Spleen (tissue), 13 donors: ENCODE measurements at places on chromosomes 5 and 9. TPM values are rescaled to one million over a fixed set of nuclear protein-coding genes. Genes with fewer than 3 reads are reported as not detected.

DNA sequence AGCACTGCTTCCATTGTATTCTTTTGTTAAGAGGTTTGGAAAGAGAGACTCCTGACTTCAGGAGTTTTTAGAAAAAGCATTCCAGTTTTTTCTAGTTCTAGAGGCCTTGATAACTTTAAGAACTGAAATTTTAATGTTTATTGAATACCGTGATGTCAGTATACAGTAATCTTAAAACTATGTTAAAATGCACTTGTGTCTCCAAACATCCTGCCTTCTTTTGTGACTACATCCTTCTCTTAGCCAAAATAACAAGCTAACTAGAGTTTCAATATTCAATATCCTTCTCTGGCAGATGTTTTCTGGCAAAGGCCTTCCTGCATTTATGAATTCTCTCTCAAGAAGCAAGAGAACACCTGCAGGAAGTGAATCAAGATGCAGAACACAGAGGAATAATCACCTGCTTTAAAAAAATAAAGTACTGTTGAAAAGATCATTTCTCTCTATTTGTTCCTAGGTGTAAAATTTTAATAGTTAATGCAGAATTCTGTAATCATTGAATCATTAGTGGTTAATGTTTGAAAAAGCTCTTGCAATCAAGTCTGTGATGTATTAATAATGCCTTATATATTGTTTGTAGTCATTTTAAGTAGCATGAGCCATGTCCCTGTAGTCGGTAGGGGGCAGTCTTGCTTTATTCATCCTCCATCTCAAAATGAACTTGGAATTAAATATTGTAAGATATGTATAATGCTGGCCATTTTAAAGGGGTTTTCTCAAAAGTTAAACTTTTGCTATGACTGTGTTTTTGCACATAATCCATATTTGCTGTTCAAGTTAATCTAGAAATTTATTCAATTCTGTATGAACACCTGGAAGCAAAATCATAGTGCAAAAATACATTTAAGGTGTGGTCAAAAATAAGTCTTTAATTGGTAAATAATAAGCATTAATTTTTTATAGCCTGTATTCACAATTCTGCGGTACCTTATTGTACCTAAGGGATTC lies 43.1 kb downstream of the NDFIP1 start:
- DNase-seq = no peak

DNA sequence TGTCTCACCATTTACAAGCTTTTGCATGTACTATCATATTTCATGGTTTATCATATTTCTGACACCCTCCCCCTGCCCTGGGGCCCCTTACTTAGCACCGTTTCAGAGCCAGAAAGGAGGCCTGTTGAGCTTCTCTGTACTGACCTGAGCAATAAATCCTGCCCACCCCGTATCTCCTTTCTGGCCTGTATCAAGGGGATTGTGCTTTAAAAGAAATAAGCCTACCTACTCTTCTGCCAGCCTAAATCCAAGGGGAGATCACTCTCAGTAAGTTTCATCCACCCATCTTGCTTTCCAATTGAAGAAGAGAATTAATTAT lies 54.0 kb upstream of the FST start:
- no peak for DNase-seq

- DNase-seq = no peak
Observed at GRCh38 chr5:154241021-154241420, 50.5 kb downstream of the GALNT10 start.

The ORM2 gene
- not detected for total RNA-seq

DNA sequence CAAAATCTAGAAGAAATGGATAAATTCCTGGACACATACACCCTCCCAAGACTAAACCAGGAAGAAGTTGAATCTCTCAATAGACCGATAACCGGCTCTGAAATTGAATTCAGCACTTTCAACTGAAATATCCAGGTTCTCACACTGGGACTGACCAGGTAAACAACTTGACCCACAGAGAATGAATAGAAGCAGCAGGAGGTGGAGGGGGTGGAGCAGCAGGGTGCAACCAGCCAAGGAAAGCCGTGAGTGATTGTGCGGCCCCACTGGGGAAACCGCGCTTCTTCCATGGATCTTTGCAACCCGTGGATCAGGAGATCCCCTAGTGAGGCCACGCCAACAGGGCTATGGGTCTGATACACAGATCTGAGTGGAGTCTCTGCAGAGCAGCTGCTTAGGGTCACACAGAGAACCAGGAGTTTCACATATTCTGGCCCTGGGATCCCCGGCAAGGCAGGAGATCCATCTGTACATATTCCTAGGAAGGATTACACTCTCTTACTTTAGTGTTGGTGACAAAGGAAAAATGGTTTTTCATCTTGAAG lies 181.5 kb downstream of the SLCO4C1 start:
- no peak for DNase-seq

GRCh38 chr9:127635201-127635735 lies 23.2 kb downstream of the STXBP1 start:
- no peak for DNase-seq

The IL3 gene
- not detected for total RNA-seq

GRCh38 chr5:139210585-139210984 lies 12.4 kb upstream of the SIL1 start:
- DNase-seq = peak; percentile 1

DNA sequence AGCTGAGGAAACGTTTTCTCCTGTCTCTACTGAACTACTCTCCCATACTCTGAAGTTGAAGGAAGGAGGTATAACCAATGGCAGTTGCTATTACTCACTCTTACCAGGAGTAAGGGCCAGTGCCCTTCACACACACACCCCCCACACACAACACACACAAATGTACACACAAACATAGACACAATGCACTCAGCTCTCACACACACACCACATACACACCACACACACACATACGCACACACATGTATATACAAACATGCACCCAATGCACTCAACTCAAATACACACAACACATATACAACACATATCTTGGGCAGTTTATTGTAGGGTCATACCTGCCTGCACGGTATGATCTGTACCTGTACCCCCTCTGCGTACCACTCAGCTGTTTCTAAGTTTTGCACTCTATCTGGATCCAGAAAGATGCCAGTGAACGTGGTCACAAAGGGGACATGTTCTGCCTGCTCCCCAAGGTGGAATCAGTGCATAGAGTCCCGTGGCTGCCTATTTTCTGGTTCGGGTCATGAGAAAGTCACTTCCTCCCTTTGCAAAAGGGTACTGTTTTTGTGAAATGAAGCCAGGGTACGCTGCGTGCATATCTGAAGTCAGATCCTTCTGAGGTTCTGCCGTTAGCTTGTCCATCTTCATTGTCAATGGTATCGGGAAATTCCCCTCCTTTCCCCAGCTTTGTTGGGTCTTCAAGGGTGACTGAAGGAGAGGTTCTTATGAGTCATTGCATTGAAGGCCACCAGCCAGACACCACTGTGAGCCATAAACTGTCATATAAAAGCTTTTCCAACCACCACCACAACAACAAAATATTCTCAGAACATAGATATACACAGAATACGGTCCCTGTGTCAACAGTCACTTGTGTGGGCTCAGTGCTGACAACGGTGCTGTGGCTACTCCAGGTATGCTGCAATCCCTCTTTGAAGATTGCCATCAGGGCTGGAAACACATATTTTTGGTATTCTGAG lies 131.9 kb downstream of the UGCG start:
- DNase-seq = no peak

GRCh38 chr5:52692039-52692438 lies 95.7 kb upstream of the ITGA1 start:
- no peak for DNase-seq

The PCAT7 gene
- not detected for total RNA-seq

The PCDHB11 gene
- total RNA-seq = 1.4 TPM

The FAM221B gene
- total RNA-seq = not detected

The ST8SIA4 gene
- 37.0 TPM for total RNA-seq

The HSD17B3 gene
- total RNA-seq = 0.85 TPM

DNA sequence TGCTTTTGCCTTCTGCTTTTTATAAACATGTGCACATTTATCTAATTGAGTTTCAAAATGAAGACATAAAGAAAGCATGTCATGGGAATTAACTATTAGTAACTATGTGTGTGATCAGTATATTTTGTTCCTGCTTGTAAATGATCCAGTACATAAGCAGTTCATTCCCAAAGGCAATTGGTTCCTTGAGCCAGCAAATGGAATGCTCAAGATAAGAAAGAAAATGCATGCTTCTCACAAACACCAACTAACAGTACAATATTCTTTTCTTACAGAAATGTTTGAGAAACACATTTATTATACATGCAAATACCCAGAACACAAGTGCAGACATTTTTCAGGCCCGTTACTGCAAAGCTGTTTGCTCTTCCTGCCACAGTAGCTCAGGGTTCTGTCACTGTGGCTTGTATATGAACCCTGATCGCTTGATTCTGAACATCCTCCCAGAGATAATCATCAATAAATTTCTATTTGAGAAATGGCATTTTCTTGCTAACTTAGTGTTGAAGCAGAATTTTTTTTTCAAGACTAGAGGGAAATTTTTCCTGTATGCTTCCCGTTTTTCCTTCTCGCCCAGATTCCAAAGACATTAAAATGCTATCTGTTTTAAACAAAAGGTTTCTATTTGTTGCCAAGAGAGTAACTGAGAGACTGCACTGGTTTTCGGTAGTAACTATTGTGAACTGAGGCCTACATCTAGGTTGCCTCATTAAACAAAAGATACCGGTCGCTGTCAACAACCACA lies 1.9 kb downstream of the GNAQ start:
- no peak for DNase-seq

GRCh38 chr5:167861129-167861927 lies 430.1 kb upstream of the WWC1 start:
- DNase-seq = no peak

DNA sequence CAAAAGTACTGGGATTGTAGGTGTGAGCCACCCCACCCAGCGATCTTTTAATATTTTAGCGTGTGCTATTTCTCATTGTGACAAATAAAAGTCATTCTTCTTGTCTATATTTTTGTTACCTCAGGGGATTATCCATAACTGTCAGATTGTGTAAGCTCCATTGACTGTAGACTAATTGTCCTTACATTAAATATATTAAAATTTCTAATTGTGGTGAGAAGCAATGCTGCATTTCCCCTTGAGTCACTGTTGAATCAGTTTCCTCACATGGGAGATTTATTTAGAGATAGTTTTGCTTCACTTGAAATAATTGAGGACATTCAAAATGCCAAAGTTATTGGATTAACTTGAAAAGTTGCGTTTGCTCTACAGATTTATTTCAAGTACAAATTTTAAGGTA lies 782.4 kb upstream of the WWC1 start:
- no peak for DNase-seq

DNA sequence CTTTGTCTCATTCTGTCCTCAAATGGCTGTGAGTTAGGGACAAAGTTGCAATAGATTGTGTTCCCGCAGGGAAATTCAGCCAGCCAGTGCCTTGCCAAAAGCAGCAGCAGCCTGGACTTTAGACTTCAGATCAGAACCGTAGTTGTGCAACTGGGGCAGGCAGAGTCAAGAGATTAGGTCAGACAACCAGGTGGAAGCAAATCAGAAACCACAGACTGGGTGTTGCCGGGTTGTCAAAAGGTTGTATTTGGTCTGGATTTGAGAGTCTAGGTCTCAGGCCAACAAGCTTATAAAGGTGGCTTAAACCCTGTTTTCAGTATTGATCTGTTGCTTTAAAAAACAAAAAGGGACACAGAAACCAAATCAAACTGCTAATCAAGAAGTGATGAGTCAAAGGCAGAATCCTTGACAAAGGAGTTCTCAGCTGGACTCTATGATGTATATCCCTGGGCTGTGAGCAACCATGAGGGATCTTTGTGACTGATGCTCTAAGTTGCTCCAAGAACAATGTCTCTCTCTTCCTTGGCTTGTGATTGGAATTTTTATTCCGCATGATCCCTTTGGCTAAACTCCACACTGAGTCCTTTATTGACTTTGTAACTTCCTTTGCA lies 20.9 kb downstream of the RFK start:
- DNase-seq = no peak

DNA sequence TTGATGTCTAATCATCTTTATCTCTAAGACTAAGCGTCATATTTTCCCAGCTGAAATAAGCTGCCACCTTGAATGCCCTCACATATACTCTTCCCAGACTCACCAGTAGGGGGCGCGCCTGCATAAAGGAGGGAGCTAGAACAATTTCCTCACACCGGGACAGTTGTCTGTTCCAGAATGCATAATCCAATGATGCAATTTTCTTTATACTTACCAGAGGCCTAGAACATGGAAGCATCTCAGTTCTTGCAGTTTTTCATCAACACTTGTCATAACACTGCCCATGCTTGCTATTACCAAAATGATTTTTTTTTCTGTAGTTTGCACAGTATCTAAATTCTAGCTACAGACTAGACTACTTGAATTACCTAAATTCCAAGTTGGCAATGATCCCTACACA lies 203.9 kb downstream of the FRMD3 start:
- DNase-seq = peak; percentile 91

- DNase-seq = no peak
Observed at GRCh38 chr9:96156171-96156974, 145.6 kb downstream of the HSD17B3 start.

The PAEP gene
- total RNA-seq = not detected

- DNase-seq = no peak
Observed at GRCh38 chr5:156515121-156515520, 188.2 kb downstream of the SGCD start.

- no peak for DNase-seq
Observed at GRCh38 chr9:134377976-134378375, 51.7 kb downstream of the RXRA start.

The ADRA1B gene
- 6.9 TPM for total RNA-seq

The DBN1 gene
- total RNA-seq = 17.6 TPM

The OBP2B gene
- not detected for total RNA-seq

- no peak for DNase-seq
Observed at GRCh38 chr5:33474004-33474403, 33.2 kb downstream of the TARS1 start.

DNA sequence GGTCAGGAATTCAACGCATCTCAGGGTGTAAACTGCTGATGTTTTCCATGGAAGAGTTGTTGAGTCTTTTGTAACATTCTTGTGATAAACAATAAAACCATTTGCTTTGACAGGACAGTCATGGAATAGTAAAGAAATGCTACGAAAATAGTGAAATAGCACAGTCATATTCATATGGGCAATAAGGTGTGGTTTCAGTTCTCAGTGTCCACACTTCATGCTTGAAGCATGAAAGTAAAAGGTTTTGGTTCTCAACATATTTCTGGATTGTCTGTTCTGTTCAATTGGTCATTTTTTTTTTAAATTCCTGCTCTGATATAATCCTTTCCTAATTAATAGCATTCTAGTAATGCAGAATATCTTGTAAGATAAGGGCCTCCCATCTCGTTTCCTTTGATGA lies 467.6 kb upstream of the ZNF608 start:
- DNase-seq = no peak

The HTR1A gene
- not detected for total RNA-seq

DNA sequence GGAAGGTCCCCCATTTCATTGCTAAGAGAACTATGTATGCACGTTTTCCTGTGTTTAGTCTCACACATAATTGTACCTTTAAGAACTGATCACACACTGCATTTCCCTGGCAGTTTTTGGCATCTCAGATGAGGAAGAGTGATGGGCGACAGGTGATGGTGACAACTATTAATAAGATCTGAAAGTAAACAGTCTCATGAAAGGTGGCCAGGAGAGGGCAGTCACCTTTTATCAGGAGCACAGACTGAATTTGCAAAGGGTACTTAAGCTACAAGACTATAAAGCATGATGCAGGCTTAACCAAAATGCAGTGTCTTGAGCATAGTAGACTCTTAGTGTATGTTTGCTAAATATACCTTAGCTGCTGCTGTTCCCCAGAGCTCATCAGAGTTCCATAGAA lies 91.5 kb downstream of the GHR start:
- no peak for DNase-seq
